ENCODE measurements at places on chromosomes 2 and 18.

DNA sequence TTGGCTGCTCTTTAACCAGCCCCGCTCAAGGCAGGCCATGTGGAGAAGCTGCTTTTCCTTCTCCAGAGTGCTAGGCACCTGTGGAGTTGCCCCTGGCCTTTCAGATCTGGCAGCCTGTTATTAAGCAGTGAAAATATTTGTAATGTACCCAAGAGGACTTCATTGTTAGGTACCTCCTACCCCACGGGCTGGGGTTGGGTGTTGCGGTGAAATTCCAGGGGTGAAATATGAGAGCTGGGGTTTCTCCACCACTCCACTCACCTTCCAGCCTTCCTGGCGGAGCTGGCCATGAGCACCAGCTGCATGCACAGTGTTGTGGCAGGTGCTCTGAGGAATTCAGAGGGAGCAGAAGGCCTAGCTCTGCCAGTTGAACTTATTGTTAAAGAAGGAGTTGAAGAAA lies 39.1 kb downstream of the NTSR2 start:
- DNase-seq, result no peak

DNA sequence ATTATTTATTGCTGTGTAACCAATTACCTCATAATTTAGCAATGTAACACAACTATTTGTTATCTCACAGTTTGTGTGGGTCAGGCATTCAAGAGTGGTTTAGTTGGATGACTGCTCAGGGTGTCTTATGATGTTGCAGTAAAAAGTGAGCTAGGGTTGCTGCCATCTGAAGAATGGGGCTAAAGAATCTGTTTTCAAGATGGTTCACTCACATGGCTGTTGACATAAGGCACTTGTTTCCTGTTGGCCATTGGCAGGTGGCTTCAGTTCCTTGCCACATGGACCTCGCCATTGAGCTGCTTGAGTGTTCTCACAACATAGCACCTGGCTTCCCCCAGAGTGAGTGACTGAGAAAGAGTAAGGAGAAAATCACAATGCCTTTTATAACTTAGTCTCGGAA lies 123.2 kb downstream of the TMEM17 start:
- no peak for DNase-seq

GRCh38 chr2:104337869-104338268 lies 516.0 kb upstream of the POU3F3 start:
- DNase-seq, result no peak

DNA sequence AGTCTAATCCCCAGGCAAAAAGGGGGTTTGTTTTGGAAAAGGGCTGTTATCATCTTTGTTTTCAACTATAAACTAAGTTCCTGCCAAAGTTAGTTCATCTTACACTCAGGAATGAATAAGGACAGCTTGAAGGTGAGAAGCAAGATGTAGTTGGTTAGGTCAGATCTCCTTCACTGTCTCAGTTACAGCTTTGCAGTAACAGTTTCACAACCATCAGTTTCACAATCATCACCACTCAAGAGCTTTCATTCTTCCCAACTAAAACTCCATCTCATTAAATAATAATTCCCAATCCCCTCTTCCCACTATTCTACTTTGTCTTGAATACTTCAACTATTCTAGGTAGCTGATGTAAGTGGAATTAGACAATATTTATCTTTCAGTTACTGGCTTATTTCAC lies 200.9 kb downstream of the NYAP2 start:
- no peak for DNase-seq

- no peak for DNase-seq
Observed at GRCh38 chr18:62164855-62165487, 21.9 kb downstream of the PIGN start.

DNA sequence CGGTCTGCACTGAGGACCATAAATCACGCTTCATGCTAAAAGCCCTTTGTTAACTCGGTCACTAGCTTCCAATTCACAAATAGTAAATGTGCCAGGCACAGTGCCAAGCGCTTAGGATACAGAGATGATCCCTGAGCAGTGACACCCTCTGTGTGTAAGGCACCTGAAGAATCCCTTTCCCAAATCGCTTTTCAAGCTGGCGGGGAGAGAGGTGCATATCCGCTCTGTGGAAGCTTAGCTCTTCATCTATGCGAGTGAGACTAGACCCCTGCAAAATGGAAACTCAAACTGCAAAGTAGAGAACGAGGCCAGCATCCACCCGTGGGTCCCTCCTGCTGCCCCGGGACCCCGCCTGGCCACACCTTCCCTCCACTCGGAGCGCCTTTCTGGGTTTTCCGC lies 2.4 kb downstream of the PIEZO2 start:
- DNase-seq, result no peak

- DNase-seq, result no peak
Observed at GRCh38 chr2:120990451-120990871, 254.8 kb downstream of the GLI2 start.

DNA sequence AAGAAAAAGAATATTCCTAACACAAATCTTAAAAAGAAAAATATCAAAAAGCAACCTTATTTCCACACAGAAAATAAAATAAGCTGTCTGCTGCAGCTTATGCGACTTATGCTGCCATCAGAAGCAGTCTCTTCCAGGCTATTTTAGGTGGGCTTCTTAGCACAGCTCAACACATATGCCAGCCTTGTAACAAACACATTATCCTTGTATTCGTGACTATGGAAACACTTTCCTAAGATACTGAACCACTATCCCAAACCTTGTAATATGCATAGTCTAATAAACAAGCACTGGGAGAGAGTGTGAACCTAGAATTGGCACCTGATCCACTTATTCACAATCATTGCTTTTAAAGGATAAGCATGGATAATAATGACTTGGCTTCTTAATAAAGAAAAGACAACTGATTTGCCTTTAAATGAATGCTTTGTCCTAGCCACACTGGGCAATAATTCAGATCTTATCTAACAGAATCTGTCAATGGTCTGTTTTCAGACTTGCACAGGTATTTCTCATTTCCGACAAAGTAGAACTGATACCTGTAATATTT lies 40.0 kb upstream of the RNU4ATAC start:
- DNase-seq, result no peak

DNA sequence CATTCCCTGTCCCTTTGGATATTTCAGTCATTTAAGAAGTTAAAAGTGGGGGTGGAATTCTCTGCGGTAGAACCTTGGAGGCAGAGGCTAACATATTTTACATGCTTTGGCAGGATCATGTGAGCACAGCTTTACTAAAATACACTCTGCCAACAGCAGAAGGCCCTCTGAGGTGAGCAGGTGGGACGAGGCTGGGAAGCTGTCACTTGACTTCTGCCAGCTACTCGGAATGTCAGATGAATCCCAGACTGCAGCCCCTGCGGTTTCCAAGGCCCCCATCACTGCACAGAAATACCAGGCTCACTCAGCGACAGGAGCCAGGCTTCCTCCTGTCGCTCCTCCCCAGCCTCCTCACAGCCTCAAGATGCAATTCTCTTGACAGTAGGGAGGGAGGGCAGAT lies 220.9 kb upstream of the REV1 start:
- DNase-seq, result no peak

DNA sequence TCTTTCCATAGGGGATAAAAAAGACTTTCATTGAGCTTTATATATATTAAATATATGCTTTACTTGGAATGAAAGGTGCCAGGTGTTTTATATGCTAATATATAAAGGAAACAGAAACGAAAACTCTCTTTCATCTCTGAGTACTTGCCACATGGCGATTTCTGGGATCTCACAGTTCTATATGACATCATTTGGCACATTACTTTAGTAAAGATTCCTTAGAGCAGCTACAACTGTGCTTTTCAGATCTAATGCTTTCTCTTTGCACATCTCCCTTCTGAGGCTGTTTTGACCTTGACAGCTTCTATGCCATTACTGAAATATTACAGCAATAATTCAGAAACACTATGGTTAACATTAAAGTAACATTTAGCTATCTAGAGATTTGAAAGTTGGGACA lies 1082.9 kb upstream of the CDH2 start:
- no peak for DNase-seq

- DNase-seq, result no peak
Observed at GRCh38 chr2:128300151-128301020, 18.3 kb downstream of the HS6ST1 start.

GRCh38 chr2:30104307-30104706 lies 42.5 kb upstream of the YPEL5 start:
- DNase-seq, result no peak

DNA sequence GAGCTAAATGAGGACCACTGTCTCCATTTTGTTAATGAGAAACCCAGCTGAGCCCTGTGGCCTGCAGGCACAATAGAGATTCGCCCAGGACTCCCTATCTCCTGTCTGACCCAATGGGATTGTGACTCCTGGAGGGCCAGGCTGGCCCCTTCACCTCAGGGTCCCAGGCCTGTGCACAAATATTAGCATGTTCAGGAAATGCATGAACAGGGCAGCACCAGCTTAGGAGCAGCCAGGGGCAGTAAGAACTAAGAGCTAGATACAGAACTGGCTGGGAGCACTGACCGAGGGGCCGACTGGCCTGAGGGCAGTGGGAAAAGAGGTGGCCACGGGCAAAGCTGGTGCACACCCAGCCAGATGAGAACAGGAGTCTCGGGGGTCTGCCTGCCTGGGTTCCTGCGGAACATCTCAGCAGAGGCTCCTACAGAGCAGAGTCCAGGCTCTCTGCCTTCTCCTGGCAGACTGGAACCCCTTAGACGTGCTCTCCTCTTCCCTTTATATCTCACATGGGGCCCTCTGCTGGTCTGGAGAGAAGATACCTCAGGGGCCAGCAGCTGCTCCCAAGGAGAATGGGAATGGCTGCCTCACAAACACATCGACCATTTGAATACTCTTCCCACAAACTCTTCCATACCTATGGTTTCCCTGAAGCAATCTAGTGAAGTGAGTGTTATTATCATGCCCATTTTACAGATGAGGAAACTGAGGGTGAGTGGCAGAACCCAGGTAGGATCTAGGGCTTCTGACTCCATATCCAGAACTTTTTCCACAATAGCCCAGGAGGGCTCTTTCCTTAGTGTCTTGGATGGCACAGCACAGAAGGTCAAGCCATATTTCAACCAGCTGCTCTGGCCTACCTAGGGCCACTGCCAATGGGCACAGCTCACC lies 77.6 kb upstream of the OTOF start:
- DNase-seq, result no peak

DNA sequence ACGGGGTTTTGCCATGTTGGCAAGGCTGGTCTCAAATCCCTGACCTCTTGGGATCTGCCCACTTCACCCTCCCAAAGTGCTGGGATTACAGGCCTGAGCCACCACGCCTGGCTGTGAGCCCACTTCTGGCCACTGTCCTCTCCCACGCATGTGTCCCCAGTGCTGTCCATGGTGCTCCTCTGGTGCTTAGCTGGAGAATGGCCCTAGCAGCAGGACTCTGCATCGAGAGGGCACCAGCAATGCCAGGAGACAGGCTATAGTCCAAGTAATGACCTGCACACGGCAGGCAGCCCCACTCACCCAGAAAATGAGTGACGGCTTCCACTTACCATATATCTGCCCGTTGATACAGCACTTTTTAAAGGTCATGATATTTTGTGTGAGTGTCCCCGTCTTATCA lies 66.3 kb upstream of the NARS1 start:
- no peak for DNase-seq

DNA sequence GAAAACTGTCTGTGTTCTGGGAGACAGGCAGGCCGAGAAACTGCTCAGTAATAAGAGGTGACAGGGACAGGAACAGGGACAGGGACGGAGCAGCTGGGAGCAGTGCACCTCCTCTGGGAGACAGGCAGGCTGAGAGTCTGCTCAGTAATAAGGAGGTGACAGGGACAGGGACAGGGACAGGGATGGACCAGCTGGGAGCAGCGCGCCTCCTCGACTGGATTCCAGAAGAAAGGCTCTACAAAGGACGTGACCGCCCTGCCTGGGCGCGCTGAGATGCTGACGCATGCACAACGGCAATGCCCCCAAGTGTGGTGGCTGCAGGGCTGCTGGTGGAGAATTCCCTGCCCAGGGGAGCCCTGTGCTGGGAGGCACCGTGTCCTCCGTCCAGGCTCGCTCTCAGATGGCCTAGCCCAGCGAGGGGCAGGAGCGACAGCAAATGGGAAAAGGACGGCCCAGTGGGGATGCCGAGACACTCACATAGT lies 44.2 kb upstream of the PXDN start:
- DNase-seq, result no peak

DNA sequence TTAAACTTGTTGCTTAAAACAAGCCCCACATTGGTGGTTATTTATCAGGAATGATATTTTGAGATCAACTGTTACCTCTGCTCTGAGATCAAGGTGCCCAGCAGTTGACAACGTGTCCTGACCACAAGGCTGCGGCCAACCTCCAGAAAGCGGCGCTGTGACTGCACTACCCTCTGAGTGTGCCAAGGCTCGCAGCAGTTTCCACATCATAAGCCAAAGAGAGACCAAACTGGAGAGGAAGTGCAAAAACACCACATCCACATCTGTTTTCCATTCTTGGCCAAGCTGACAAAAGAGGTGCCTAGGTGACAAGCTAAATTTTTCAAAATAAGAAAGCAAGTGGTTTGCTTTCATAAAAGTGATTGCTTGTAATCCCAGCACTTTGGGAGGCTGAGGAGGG lies 410.8 kb upstream of the POU3F3 start:
- DNase-seq, result no peak

DNA sequence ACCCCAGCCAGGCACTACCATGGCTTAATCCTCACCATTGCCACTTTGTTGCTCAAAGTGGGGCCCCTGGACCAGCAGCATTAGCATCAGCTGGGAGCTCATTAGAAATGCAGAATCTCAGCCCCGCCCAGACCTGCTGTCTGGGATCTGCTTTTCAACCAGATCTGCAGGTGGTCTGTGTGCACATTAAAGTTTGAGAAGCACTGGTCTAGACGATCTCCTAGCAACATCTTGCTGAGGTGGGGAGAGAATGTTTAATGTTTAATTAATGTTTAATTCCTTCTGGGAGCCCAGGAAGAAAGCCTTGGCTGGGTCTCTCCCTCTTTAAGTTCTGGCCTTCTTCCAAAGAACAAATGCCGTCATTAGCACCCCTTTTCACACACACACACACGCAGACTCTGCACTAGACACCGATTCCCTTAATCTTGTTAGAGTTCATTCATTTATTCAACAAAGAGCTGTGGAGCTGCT lies 53.7 kb downstream of the EDAR start:
- DNase-seq, result no peak

DNA sequence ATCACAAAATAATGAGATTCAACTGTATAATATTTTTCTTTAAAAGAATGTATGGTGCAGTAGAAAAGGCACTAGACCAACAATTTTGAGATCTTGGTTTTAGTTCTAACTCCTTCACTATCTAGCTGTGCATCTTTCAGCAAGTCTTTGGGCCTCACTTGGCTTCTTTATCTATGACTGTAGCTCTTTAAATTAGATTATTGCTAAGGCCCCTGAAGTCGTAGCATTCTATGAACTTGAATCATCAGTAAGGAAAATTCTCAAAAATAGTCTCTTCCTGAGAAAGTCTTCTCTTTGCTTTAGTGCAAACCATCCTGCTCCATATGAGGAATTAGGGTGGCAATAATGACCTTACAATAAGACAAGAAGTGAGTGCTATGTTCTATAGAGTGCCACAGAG lies 140.4 kb downstream of the FTCDNL1 start:
- no peak for DNase-seq

GRCh38 chr2:10407841-10408648 lies 40.1 kb downstream of the ODC1 start:
- DNase-seq, result peak; percentile 27

- DNase-seq, result no peak
Observed at GRCh38 chr18:74459889-74460288, 2.8 kb upstream of the DIPK1C start.

GRCh38 chr2:220198896-220199295 lies 571.5 kb downstream of the SLC4A3 start:
- DNase-seq, result no peak

- no peak for DNase-seq
Observed at GRCh38 chr2:217951091-217951490, 51.7 kb downstream of the TNS1 start.

Measured in stimulated activated CD8-positive, alpha-beta memory T cell treated with anti-CD3 and anti-CD28 coated beads, Interleukin-15, amount 100 ng/mL, for 24 hours (primary cell).